ENCODE measurements at places on chromosomes 1 and 21. TPM values are rescaled to one million over a fixed set of nuclear protein-coding genes. Genes with fewer than 3 reads are reported as not detected.

- peaks cover 3% of the 10 kb centered on the region for H3K4me1 ChIP-seq
- no peak overlapping the region for H3K4me3 ChIP-seq
- DNase-seq, result no peak
- no peaks in the 10 kb centered on the region for H3K27me3 ChIP-seq
Measured at GRCh38 chr1:212368073-212368484, 46.6 kb downstream of the PACC1 start.

DNA sequence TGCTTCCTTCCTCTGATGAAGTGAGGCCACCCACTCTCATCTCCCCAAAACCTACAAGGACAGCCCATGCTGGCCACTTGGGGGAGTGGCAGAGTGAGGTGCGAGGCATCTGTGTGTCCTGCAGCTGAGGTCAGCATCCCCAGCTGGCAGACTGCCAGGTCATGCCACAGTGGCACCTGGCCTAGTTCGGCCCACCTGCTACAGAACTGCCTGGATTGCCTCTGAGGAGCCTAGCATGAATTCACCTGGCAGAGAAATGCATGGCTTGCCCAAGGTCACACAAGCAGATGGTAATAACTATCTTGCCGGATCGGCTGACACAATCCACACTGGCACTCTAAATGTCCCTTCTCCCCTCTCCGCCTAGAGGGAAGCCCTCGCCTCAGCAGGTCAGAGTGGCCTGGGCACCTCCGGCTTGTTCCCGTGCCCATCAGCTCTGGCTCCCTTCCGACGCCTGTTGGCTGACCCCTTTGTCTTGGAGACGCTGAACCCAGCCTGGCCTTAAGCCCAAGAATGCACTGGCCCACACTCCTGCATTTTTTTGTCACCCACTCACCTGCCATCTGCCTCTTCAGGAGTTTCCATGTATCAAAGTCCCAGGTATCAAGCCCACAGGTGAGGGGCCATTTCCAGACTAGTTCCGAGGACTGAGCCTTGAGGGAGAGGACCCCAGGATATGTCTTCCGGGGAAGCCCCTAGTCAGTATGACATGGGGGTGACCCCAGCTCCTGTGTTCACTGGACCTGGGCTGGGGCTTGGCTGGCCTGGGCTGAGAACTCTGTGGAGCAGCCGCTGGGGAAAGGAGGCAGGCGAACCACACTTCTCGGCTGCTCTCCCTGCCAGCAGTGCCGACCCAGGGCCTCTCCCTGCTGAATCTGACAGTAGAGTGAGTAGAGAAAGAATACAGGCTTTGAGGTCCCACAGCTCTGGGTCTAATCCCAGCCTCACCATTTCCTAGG lies 21.7 kb downstream of the ECE1 start:
- H3K4me3 ChIP-seq, result no peak overlapping the region
- no peak for DNase-seq

The SPRR4 gene
- not detected for total RNA-seq

The SPRR2B gene
- total RNA-seq, result not detected

GRCh38 chr21:33865996-33866575 lies 49.5 kb downstream of the ATP5PO start:
- H3K4me1 ChIP-seq, result peaks cover 4% of the 10 kb centered on the region
- H3K27me3 ChIP-seq, result no peaks in the 10 kb centered on the region
- H3K36me3 ChIP-seq, result no peaks in the 10 kb centered on the region
- H3K4me3 ChIP-seq, result no peak overlapping the region
- DNase-seq, result no peak
- no peak overlapping the region for H3K27ac ChIP-seq

DNA sequence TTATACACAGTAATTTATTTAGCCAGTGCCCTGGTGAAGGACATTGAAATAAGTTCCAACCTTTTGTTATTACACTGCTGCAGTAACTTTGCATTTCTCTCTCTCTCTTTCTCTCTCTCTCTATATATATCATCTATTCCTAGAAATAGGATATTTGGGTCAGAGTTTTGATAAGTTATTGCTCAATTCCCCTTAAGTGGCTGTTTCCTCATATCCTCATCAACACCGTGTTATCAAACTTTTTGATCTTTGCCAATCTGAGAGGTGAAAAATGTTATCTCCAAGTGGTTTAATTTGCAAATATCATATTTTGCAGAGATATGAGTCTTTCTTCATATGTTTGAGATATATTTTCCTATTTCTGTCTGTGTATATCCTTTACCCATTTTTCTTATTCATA lies 1.6 kb upstream of the SRSF4 start:
- H3K4me3 ChIP-seq, result no peak overlapping the region
- H3K36me3 ChIP-seq, result no peaks in the 10 kb centered on the region
- DNase-seq, result no peak
- no peaks in the 10 kb centered on the region for H3K27me3 ChIP-seq
- H3K4me1 ChIP-seq, result peaks cover 30% of the 10 kb centered on the region
- no peak overlapping the region for H3K27ac ChIP-seq

DNA sequence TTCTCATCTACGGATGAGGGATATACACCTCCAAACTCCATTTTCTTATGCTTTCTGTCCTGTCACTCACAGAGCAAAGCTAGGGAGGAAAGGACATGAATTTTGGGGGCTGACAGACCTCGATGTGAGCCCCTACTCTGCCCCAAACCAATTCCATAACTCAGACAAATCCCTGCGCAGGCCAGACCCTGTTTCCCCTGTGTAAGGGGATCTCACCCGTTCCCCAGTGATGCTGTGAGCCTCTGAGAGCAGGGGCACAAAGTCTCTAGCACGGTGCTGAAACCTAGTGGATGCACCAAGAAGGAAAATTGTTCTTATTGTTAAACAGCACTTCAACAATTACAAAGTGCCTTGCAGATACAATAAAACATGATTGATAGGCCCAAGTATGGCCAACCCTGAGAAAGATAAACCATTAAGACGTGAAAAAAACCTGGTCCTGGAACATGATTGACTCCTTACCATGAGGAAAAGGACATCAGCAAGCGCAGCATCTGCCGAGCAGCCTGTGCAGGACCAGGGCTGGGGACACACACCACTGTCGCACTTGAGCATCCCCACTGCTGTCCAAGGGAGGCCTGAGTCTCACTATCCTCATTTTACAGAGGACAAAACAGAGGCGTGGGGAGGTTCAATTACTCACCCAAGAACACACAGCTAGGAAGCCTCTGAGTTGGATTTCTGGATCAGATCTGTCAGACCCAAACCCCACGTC lies 137.8 kb downstream of the GLIS1 start:
- no peak overlapping the region for H3K4me3 ChIP-seq
- H3K27ac ChIP-seq, result no peak overlapping the region
- H3K27me3 ChIP-seq, result no peaks in the 10 kb centered on the region
- DNase-seq, result peak; percentile 28

The FBXO2 gene
- total RNA-seq, result 9.7 TPM

Measured in sigmoid colon (tissue), 7 donors.